ENCODE measurements at places on chromosomes 12 and 14.

DNA sequence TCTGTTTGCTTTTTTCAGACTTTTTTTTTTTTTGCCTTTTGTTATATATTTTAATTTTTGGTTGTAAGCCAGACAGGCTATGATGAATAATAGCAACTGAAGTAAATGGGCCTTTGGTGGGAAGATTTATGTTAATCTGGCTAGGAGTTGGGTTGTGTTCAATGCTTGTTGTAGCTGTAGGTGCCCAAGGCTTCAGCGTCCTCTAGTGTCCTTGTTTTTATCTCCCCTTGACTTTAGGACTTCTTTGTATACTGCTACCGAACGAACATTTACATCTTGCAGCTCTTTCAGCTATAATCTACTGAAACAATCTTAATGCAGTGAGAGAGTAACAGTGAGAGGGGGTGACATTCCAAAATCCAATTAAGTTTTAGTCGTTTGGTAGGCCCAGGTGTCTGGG lies 848.4 kb upstream of the FBXO33 start:
- DNase-seq: no peak

- no peak for DNase-seq
Measured at GRCh38 chr14:87691042-87691881, 301.7 kb downstream of the GALC start.

- no peak for DNase-seq
Measured at GRCh38 chr12:27982951-27983350, 10.4 kb upstream of the PTHLH start.

DNA sequence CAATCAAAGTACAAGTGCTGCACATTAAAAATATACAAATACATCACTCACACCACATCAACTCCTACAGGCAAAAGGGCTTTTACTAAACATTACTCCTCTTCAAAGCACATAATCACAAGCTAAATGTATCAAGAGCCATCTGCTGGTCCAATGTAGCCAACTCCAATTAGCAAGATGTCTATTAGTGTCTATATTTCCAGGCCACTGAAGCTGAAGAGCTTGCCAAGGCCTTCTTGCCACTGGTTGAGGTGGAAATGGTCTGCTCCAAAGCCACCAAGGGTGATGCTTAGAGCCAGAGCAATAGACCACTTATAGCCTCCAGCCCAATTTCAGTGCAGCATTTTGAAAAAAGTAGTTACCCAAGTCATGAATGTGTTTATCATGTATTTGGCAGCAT lies 54.4 kb downstream of the RASSF9 start:
- DNase-seq: no peak

DNA sequence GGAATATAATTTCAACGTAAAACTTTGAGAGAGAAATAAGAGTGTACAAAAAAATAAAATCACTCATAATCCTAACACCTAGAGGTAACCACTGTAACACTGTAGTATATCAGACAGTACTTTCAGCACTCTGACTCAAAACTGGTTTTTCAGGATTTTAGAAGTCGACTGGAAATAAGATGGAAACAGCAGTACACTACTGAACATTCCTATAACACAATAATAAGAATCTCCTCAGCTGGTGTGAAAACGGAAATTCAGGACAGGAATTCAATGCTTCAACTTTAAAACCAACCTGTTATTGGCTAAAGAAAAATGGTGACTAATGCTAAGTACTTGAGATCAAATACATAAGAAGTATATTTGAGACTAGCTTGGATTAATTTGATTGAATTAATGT lies 12.3 kb upstream of the PITPNM2 start:
- no peak for DNase-seq

DNA sequence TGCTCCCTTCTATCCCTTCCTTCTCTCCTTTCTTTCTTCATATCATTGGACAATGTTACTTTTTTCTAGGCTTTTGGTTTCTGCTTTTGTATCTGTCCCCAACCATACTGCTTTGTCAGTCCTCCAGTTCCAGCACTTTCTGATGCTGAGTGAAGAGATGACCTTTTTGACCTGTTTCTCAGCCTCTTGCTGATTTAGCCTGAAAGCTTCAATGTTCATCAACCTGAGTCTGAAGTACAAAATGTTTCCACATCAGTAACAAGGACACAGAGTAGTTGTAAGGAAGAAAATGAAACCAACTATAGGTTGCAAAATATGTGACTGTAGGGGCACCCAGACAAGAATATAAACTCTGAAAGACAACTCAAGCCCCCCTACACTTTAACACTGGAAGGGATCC lies 25.2 kb upstream of the AKAP6 start:
- DNase-seq: no peak

DNA sequence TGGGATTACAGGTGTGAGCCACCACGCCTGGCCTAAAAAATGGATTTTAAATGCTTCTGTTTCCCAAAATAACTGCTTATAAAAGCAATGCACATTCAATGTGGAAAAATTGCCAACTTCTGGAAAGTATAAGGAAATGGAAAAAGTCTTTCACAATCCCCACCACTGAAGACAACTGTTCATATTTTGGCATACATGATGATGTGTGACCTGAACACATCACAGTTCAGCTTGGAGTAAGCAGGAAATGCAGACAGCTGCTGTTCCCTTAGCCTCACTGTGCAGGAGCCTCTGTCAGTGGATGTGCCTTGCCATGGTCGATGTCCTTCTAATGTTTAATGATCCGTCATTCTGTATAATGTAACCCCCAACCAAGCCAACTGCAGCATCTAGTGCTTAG lies 5.2 kb downstream of the MTERF2 start:
- no peak for DNase-seq

DNA sequence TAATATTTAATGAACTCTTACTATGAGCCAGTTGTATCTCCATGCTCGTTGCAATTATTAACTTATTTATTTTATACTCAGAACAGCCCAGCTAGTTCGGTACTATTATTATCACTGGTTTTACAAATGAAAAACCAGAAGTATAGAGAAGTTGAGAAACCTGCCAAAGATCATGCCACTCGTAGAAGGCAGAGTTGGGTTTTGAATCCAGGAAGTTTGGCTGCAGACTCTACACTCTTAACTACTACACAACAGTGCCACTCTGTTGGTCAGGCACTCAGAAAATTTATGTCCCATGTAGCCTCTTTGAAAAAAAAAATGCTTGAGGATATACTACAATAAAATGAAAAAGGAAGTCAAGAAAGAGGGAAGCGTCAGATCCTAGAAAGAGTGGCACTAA lies 71.5 kb upstream of the ARID2 start:
- no peak for DNase-seq

GRCh38 chr12:66367015-66367667 lies 64.8 kb downstream of the HELB start:
- no peak for DNase-seq

DNA sequence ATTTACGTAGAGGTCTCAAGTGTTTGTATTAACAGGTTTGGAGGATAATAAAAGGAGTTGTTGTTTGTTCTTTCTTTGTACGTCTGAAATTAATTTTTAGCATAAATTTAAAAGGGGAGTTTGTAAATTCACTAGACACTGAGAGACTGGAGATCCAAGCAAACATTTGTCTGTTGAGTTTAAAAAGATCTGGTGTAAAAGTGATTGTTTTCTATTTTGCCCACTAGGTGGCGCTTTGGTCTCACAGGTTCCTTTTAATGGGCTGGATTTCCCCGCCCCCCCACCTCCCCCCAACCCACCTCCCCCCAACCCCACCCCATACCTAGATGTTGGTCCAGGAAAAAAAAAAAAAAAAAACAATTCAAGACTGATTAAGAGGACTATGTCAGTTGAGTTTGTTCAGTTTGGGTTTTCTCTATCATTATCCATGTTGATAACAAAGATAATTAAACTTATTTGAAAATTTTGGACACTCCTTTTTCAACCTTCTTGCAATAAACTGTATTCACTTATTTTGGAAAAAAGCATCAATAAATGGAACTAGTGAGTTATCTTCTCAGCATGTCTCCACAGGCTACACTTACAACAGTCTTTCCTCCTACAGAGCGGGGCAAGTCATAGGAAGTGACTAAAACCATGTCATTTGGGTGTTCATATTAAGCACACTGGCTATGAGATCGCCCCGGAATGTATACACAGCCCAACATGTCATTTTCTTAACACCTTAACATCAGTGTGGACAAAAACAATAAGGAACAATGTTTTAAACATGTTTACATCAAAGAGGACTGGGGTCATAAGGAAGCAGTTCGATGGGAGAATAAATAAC lies 841.1 kb downstream of the NRXN3 start:
- no peak for DNase-seq

DNA sequence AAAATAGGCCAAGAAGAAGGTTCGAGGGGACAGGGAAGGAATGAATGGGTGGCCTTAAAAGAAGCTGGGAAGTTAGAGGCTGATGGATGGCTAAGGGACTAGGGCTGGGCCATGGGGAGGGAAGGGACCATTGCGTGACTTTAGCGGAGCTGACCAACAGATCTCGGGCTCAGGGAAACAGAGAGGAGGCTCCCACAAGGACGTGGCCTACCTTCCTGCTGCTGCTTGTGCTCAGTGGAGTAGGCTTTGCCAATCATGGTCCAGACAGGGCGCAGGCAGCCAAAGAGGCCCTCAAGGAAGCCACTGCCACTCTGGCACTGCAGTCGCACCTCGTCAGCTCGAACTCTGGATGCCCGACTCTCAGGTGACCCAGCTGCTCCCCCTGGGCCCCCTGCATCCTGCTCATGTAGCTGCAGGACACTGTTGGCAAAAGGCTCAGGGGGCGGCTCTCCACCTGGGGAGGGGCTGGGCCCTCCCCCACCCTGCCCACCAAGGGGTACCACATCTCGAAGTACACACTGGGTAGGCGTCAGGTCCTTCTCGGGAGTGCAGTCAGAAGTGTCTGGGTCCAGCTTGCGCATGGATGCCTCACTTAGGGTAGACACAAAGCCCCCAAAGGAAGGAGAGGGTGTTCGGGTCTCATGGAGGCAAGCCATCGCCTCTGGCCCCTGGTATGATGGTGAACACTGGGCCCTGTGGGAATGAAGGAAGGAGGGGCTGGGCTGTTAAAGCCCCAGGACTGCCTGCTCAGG lies 12.3 kb downstream of the MAP3K12 start:
- no peak for DNase-seq

DNA sequence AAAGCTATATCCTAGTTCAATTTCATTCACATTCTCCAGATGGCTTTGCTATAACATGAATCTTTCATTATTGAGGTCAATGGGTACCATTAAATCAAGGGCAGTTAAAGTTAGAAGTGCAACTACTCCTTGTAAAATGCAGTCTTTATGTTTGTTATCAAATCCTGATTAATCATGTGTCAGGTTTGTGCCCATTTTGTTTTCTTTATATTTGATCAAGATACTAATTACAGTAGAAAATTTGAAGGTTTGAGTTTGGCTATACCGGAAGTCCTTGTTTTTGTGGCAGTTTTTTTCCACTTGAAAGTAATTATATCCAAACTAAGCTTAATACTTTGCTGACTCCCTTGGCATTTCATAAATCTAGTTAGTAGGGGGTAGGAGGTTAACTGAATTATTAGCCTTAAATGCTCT lies 513.0 kb downstream of the DIO2 start:
- no peak for DNase-seq

DNA sequence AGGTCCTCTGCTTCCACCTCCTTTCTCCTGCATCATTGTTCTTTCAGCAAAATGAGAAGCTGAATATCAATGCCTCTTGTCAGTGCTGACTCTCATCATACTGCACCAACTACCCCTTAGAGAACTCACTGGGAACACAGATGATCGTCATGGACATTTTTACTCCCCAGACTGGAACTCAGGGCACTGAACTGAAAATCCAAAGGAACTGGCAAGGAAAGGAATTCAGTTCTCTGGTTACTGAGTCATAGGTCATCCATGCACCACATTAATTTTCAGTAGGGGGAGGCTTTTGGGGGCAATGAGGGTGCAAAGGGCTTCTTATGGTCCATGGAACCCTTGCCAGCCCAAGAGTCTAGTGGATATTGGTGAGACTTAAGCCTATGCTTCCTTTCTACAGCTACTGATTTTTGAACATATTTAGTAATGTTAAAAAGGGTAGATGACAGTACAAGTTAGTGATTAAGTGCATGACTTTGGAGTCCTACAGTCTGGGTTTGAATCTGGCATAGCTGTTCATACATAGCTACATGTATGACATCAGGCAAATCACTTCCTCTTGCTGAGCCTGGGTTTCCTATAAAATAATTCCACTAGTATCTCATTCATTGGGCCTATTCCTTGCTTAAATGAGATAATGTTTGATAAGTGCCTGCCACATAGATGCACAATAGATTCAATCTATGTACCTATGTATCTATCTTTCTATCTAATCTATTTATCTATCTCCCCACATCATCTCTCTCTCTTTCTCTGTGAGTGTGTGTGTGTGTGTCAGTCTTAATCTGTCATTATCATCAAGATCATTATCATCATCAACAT lies 29.2 kb downstream of the BBS10 start:
- DNase-seq: no peak

GRCh38 chr14:68853749-68854148 lies 60.9 kb upstream of the ZFP36L1 start:
- DNase-seq: no peak

- no peak for DNase-seq
Measured at GRCh38 chr12:76678992-76679391, 84.9 kb upstream of the ZDHHC17 start.

DNA sequence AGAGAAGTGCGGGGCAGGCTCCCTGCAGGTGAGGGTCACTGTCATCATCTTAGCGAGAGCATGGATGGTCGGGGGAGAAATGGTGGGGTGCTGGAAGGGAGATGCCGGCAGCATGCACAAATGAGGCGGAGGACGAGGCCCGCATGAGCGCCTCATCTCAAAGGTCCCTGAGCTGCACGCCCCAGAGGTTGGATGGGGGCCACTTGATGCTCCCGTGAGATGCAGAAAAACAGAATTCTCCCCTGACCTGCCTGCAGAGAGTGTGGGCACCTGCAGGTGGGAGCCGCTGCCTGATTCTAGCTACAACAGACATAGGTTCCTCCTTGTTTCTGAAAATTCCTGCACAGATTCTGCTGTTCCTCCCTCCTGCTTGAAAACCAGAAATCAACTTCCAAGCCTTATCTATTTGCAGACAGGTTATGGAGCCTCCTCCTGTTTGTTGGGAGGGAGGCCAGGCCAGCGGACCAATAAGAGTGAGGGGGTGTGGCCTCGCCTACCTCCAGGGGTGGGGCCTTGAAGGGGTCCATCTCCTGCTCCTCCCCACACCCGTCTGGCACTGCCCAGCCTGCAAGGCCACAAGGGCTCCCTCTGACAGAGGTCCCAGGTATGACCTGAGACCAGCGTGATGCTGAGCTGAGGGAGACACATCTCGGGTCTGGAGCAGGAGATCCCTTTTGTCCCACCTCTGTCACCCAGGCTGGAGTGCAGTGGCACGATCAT lies 67.2 kb downstream of the KDM2B start:
- no peak for DNase-seq

GRCh38 chr14:104926619-104927431 lies 2.1 kb downstream of the PLD4 start:
- no peak for DNase-seq

DNA sequence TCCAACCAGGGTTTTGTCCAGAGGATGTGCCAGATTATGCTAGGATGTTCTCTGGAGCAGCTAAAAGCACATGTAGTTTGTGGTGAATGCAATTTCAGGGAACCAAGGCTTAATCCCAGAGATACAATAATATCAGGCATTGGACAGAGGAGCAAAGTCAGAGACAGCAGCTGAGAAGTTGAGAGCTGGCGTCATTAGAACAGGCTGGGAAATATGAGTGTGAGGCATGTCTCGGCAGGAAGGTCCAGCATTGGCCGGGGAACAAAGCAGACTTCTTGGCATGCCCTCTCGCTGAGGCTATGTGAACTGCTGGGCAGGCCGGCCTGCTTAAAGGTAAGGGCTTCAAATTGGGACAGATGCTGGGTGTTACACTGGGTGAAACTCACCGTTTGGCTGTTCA lies 125.4 kb downstream of the CAND1 start:
- no peak for DNase-seq

Data from stimulated activated CD4-positive, alpha-beta T cell treated with anti-CD3 and anti-CD28 coated beads, Interleukin-1b, Interleukin-23, amount 100 ng/mL, for 1 hour (primary cell).